ENCODE measurements at places on chromosomes 4 and X. TPM values are rescaled to one million over a fixed set of nuclear protein-coding genes. Genes with fewer than 3 reads are reported as not detected.

Gene METTL14
- 17.8 TPM for total RNA-seq

Gene NLGN4X
- not detected for total RNA-seq

Gene CXCL10
- total RNA-seq, result not detected

Gene DGAT2L6
- not detected for total RNA-seq

Gene HTN3
- not detected for total RNA-seq

Gene BMP3
- total RNA-seq, result under 0.01 TPM

Gene CD38
- not detected for total RNA-seq

Gene SASH3
- total RNA-seq, result not detected

Gene GRIA3
- 2.5 TPM for total RNA-seq

Gene S100G
- not detected for total RNA-seq

Gene ZDHHC15
- 0.38 TPM for total RNA-seq

Gene VCX3A
- not detected for total RNA-seq
